ENCODE measurements at places on chromosomes 3 and 15.

DNA sequence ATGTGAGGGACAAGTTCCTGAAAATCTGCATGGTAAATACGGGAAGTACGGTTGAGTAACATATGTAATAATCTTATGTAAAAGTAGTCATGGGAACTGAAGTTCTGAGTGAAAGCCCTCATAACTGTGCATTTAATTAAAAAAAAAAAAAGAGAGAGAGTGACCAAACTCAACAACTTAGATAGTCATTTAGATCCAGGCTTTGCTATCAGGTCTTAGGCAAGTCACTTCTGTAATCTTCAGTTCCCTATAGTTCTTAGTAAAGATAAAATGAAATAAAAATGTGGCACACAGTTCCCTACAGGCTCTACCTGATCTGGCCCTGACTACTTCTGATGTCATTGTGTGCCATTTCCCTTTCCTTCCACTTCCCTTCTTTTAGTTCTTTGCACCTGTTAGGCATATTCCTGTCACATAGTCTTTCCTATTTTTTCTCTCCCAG, 15.0 kb downstream of the RNF111 start:
- DNase-seq: peak; percentile 30

- no peak for DNase-seq
Measured at GRCh38 chr15:88658070-88658965, 19.5 kb downstream of the ISG20 start.

DNA sequence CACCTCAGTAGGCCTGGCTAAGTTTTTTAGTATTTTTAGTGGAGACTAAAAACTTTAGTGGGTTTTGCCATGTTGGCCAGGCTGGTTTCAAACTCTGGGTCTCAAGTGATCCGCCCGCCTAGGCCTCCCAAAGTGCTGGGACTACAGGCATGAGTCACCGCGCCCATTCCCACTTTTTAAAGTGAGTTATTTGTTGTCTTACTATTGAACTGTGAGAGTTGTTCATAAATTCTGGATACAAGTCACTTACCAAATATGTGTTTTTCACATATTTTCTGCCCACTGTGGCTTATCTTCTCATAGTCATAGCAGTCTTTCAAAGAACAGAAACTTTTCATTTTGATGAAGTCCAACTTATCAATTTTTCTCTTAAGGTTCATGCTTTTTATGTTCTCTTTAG, 29.9 kb upstream of the SPSB4 start:
- no peak for DNase-seq

DNA sequence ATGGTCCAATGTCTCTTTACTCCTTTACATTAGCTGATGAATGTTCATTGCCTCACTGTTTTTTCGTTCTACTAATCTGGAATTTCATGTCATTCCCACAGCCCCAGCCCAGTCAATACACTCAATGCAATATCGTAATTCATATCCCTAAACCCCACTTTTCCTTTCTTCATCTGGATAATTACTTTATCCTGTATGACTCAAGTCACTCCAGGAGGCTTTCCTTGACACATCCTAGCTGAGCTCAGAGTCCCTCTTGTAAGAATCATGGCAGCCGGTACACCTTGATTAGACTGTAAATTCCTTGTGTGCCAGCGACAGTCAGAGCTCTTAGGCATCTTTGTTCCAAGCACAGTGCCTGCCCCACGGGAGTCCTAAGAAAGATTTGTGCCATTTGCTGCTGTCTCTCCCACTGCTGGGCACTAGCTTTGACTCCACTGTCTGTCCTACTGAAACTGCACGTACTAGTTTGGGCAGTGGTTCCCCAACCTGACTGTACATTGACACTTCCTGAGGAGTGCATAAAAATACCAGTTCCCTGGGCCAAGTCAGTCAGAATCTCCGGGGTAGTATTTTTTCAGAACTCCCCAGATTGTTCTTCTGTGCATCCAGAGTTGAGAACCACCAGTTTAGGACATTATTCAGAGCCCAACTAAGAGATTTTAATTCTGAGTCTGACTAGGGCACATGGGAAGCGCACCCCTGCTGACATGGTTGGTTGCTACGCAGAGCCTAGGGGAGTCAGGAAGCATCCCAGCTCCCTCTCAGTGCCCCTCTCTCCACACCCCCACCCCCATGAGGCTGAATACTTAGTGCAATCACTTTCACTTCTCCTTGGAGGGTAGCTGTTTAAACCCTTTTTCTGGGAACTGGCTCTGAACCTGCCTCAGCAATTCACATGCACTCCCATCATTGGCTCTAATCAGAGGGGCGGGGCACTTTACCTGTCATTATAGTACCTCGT, 19.5 kb upstream of the C3orf70 start:
- peak; percentile 30 for DNase-seq
